ENCODE measurements at places on chromosomes 4 and X. TPM values are rescaled to one million over a fixed set of nuclear protein-coding genes. Genes with fewer than 3 reads are reported as not detected.

The F9 gene
- total RNA-seq, result not detected

The HPGDS gene
- total RNA-seq, result not detected

The RADX gene
- 1.7 TPM for total RNA-seq

The DSPP gene
- not detected for total RNA-seq

The FAM13A gene
- 6.7 TPM for total RNA-seq

The HMX1 gene
- not detected for total RNA-seq

The ANXA5 gene
- total RNA-seq, result 181 TPM

The AWAT1 gene
- not detected for total RNA-seq

- H3K4me1 ChIP-seq, result no peaks in the 10 kb centered on the region
- H3K27ac ChIP-seq, result no peak overlapping the region
- DNase-seq, result no peak
- H3K36me3 ChIP-seq, result no peaks in the 10 kb centered on the region
Observed at GRCh38 chrX:108165383-108166111, 74.0 kb downstream of the ATG4A start.

DNA sequence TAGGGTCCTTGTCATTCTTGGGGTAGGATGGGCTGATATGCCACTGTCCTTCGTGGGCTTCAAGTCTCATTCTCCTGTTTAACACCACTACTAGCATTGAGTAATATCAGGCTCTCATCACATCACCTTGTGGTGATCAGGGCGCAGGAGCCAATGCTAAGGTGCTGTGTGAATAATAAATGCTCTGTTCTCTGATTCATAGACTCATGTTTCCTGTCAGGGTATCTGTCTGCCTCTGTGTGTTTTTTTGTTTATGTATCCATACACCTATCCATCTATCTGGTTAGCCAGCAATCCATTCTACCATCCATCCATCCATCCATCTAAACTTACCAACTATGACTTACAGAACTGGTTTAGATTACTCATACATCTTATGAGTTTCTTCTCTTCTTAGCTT, 525.1 kb upstream of the ATOH1 start:
- H3K27me3 ChIP-seq, result no peaks in the 10 kb centered on the region
- no peaks in the 10 kb centered on the region for H3K36me3 ChIP-seq
- no peak overlapping the region for H3K4me3 ChIP-seq
- H3K4me1 ChIP-seq, result no peaks in the 10 kb centered on the region

DNA sequence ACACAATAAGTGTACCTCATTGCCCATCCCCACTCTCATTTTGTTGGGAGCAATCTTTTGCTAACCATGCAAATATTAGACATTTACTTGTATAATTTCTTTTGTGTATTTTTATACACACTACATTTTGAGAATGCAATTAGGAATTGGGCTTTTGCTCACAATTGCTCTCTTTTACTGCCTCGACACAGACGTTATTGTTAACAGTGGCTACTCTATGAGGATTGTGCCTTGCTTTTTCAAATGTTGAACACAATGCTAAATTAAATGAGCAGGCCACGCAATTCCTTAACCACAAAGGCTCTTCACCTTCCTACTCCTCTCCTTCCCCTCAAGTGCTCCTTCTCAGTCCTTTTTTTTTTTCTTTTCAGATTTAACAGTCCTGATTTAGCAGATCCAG, 42.8 kb upstream of the HPF1 start:
- H3K27me3 ChIP-seq, result no peaks in the 10 kb centered on the region
- no peak for DNase-seq
- no peak overlapping the region for H3K4me3 ChIP-seq
- no peaks in the 10 kb centered on the region for H3K36me3 ChIP-seq
- no peaks in the 10 kb centered on the region for H3K4me1 ChIP-seq
- no peak overlapping the region for H3K27ac ChIP-seq

DNA sequence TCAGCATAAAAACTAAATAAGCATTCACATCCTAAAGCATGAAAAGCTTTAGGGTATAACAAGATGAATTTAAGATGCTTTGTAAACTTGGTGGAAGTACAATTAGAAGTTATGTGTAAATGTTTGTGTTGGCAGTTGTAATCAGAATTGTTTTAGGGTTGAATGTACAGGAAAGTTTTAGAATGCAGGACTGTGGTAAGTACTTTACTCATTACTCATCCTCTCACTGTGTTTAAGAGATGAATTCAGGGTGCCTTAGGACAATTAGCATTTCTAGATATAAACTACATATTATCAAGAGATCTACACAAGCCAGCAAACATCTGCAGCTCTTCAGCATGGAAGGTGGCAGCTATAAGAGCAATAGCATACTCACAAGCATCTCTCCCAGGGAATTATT, 77.5 kb upstream of the ELOVL6 start:
- H3K4me1 ChIP-seq, result no peaks in the 10 kb centered on the region
- H3K27ac ChIP-seq, result no peak overlapping the region
- no peak for DNase-seq

DNA sequence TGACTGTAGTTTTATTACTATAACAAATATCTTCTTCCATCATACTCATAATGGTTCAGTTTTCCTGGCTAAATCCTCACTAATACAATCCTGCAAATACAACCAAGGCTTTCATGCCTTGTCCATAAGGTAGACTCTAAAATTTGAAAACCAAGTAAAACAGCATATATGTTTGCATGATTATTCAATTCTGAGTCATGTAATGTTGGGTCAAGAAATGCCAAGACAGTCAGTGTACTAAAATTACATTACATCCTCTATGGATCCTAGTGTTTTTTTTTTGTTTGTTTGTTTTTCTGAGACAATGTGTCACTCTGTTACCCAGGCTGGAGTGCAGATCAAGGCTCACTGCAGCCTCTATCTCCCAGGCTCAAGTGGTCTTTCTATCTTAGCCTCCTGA, 38.6 kb upstream of the TEX13D start:
- DNase-seq, result no peak
- H3K27ac ChIP-seq, result no peak overlapping the region
- no peaks in the 10 kb centered on the region for H3K36me3 ChIP-seq
- no peaks in the 10 kb centered on the region for H3K4me1 ChIP-seq

DNA sequence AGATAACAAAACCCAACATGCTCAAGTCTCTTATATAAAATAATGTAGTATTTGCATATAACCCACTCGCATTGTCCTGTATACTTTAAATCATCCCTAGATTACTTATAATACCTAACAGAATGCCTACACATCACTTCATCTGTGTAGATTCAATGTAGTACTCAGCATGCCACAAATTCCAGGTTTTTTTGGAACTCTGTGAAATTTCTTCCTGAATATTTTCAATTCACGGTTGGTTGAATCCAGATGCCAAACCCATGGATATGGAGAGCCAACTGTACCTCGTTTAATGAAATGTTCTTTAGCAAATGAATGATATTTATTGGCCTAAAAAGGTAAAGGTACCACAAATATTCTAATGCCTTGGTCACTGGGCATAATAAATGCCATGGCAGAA, 24.8 kb downstream of the CCNI start:
- H3K4me1 ChIP-seq, result no peaks in the 10 kb centered on the region
- no peaks in the 10 kb centered on the region for H3K27me3 ChIP-seq
- no peak overlapping the region for H3K4me3 ChIP-seq
- H3K27ac ChIP-seq, result no peak overlapping the region
- peaks cover 82% of the 10 kb centered on the region for H3K36me3 ChIP-seq
- DNase-seq, result no peak

DNA sequence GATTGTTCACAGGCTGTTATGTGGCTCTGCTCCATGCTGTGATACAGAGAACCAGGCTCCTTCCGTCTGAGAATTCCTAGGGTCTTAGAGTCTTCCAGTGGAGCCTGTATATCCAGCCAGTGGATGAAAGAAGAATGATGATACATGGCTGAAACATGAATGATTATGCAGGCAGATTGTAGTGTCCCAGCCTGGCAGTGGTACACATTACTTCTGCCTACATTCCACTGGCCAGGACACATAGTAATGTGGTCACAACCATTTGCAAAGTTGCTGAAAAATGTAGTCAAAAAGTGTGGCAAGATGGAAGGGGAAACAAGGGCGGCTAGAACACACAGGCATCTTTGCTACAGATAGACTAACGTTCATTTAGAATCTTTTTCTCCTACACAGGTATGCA, 4.5 kb upstream of the GBA3 start:
- no peak overlapping the region for H3K4me3 ChIP-seq
- H3K36me3 ChIP-seq, result no peaks in the 10 kb centered on the region
- no peaks in the 10 kb centered on the region for H3K27me3 ChIP-seq
- DNase-seq, result no peak

GRCh38 chrX:10174810-10175209, 18.0 kb downstream of the CLCN4 start:
- H3K27me3 ChIP-seq, result no peaks in the 10 kb centered on the region
- DNase-seq, result no peak
- H3K36me3 ChIP-seq, result no peaks in the 10 kb centered on the region
- H3K27ac ChIP-seq, result peak overlapping the region; percentile 85
- H3K4me3 ChIP-seq, result no peak overlapping the region

- no peak overlapping the region for H3K27ac ChIP-seq
- H3K27me3 ChIP-seq, result no peaks in the 10 kb centered on the region
- DNase-seq, result no peak
- H3K4me1 ChIP-seq, result no peaks in the 10 kb centered on the region
Observed at GRCh38 chrX:26558719-26559386, 342.9 kb downstream of the MAGEB5 start.

DNA sequence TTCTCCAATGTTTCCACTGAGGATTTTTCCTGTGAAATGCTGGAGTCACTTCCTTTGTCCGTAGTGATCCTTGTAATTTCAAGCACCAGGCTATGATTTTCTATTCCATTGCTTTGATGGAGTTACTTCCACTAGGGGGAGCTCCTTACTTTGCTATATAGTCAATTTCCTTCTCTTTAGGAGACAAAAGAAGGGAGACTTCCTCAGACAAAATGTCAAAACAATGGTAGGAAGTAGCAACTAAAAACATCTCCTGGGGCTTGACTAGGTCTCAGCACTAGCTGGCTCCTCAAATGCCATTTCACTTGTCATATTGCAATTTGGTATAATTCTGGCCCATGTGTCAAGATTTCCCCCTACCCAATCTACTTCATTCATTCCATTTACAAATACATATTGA, 24.1 kb downstream of the ZCCHC12 start:
- H3K27me3 ChIP-seq, result no peaks in the 10 kb centered on the region
- no peaks in the 10 kb centered on the region for H3K36me3 ChIP-seq
- no peak for DNase-seq
- no peaks in the 10 kb centered on the region for H3K4me1 ChIP-seq
- H3K4me3 ChIP-seq, result no peak overlapping the region

GRCh38 chrX:56279863-56280262, 47.7 kb downstream of the KLF8 start:
- no peak overlapping the region for H3K27ac ChIP-seq
- no peaks in the 10 kb centered on the region for H3K27me3 ChIP-seq
- H3K4me1 ChIP-seq, result no peaks in the 10 kb centered on the region
- DNase-seq, result no peak
- H3K36me3 ChIP-seq, result no peaks in the 10 kb centered on the region
- no peak overlapping the region for H3K4me3 ChIP-seq

DNA sequence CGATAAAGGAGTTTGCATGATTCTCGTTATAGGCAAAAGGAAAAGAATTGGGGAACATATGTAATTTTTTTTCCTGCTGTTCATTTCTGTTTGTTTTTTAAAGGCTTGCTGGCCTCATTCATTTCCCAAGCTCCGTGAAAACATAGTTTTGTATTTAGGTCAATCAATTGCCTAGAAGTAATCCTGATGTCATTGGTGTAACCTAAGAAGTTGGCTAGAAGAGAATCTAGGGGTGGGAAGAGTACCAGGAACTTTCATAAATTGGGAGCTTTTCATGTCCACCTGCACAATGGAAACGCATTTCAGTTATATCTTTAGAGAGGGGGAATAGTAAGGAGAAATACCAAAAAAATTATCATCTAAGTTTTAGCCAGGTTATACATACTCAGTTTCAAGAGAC, 3.8 kb downstream of the RAPGEF2 start:
- H3K27ac ChIP-seq, result no peak overlapping the region
- H3K4me3 ChIP-seq, result peak overlapping the region; percentile 94
- no peaks in the 10 kb centered on the region for H3K27me3 ChIP-seq
- no peaks in the 10 kb centered on the region for H3K36me3 ChIP-seq

DNA sequence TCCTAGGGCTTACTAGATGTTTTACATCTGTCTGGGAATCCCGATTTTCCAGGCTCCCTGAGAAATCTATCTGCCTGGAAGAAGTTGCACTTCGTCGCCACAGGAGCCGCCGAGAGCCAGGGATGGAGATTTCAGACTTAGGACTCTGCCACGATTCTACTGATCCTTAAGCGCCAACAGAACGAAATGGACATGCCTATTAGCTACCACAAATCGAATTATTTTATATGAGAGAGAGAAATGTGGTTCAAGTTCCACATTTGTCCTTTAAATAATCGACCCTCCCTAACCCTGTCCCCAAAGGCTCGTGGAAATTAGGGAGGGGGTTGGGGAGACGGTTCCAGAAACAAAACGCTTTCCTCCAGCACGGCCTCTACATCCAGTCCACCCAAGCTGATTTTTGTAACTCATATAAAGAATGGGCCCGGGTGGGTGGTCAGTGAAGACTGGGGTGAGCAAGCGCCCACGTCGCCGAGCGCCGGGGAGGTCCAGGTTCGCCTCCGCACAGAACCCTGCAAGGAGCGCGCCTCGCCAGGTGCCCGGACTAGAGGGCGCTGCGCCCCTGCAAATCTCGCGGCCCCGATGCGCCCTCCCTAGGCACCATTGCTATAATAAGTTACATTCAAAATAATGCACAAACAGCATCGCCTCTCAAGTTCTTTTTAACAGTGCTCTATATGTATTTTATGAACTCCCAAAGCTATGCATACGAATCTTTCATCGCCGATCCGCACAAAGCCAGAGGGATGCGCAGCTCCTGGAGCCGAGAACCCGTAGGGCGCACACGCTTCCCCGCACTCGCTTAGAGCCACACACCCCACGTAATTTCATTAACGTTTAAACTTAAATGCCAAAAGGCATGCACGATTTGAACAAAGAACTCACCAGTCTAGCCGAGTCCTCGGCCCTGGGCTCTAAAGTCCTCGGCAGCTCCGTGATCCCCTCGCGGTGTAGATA, 2.1 kb upstream of the FAT1 start:
- peak overlapping the region; percentile 62 for H3K4me3 ChIP-seq
- H3K36me3 ChIP-seq, result no peaks in the 10 kb centered on the region
- peaks cover 12% of the 10 kb centered on the region for H3K4me1 ChIP-seq
- H3K27ac ChIP-seq, result peak overlapping the region; percentile 79
- peaks cover 46% of the 10 kb centered on the region for H3K27me3 ChIP-seq
- DNase-seq, result peak; percentile 36

GRCh38 chr4:37890801-37891259, at the start of gene TBC1D1:
TBC1D1 (plus strand) TSS chr4:37891084; CDS start chr4:37902096, 11,012 bp downstream.
- peak within 1 kb of the TSS; percentile 96 for H3K27ac ChIP-seq
- H3K36me3 ChIP-seq, result no peaks in the 10 kb centered on the region
- DNase-seq, result peak; percentile 80
- H3K4me1 ChIP-seq, result peaks cover 20% of the 10 kb centered on the region

DNA sequence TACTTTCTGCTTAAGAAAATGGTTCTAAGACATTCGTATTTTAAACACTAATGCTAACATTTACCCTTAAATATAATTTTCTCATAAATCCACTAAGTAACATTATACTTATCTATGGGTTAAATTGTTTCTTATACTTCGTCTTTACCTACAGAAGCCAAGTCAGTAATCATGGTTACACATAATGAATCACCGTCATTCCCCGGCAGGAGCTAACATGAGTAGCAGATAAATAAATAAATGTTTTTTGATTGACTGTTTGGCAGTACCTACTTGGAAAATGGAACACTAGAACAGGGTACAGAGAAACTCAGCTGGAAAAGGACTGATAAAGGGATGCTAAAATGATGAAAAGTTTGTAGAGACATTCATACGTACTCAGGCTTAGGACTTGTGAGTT, 430.4 kb downstream of the ACTRT1 start:
- no peak overlapping the region for H3K4me3 ChIP-seq
- no peaks in the 10 kb centered on the region for H3K4me1 ChIP-seq
- no peak overlapping the region for H3K27ac ChIP-seq
- DNase-seq, result no peak
- H3K36me3 ChIP-seq, result no peaks in the 10 kb centered on the region

- H3K36me3 ChIP-seq, result no peaks in the 10 kb centered on the region
- DNase-seq, result no peak
- no peak overlapping the region for H3K4me3 ChIP-seq
- H3K27me3 ChIP-seq, result no peaks in the 10 kb centered on the region
- no peak overlapping the region for H3K27ac ChIP-seq
Observed at GRCh38 chr4:5399790-5400421, 308.5 kb downstream of the EVC2 start.
